Fibroblast of skin of right biceps (primary cell): ENCODE measurements at places on chromosomes 2 and 18.

- peak; percentile 6 for DNase-seq
These were observed 244.7 kb downstream of the HNMT start for GRCh38 chr2:138209009-138209408.

DNA sequence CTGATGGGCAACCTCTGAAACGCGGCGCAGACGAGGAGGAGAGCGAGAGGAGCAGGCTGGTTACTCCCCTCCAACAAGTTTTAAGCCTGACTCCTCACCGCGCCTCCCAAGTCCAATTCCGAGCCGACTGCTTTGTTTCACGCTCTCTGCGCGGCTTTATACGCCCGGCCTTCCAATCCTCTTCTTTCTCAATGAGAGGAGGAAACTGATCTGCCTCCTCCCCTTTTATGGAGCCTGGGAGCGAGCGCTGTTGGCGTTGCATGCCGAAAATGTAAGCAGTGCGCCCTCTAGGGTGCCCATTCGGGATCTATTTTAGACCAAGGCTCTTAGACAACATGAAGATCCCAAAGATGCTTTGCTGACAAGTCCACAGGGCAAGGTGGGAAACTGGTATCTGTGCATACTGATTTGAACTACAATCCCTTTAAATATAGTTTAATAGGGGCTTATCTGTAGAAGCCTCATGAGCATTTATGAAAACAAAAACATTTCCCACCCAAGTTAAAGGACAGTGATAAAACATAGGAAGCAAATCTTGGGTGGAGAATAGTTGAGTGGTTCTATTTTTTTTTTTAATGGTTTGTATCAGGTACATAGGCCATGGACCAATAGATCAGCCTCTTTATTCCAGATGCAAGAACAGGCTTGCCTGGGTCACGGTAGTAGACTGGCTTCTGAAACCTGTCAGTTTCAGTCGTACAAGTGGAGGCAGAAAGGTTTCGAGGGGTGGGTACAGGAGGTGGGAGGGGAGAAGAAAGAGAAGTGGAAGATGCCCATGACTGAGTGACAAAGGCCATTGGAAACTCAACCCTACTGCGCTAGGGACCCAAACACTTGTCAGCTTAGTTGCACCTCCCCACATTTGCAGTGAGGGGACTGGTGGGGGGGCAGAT, at the start of gene RND3:
RND3 (minus strand) TSS at position 131 of the 893 bp plus-strand sequence. CDS start 250 bp downstream, outside the sequence.
- DNase-seq, result peak; percentile 100

GRCh38 chr2:241116606-241117560, 14.8 kb upstream of the MTERF4 start:
- no peak for DNase-seq

DNA sequence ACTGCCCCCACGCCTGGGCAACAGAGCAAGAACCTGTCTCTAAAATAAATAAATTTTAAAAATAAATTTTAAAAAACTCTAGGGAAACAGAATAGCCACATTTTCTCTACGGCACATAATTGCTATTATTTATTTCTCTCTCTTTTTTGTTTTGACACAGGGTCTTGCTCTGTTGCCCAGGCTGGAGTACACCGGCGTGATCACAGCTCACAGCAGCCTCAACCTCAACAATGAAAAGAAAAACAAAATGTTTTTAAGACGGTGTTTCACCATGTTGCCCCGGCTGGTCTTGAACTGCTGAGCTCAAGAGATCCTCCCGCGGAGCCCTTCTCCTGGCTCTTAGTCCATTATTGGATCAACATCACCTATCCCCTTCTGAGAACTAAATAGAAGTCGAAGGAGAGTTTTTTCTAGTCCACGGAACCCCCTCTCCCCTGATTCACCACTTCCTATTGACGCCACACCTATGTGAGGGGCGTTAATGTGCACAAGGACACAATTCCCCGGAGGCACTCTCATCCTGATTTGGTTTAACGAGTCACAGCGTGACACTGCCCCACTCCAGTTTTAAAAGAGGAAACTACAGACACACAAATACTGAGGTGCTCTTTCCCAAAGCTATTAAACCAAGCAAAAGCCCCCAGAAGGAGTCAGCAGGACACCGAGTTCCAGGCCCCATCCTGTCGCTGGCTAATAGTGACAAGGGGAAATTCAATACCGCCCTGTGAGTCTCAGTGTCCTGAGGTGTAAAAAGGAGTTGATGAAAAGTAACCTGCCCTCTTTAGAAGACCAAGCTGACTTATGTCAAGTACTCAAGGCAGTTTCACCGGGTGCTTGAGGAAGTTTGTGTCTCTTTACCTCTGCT, 1.1 kb downstream of the NPC1 start:
- peak; percentile 53 for DNase-seq

DNA sequence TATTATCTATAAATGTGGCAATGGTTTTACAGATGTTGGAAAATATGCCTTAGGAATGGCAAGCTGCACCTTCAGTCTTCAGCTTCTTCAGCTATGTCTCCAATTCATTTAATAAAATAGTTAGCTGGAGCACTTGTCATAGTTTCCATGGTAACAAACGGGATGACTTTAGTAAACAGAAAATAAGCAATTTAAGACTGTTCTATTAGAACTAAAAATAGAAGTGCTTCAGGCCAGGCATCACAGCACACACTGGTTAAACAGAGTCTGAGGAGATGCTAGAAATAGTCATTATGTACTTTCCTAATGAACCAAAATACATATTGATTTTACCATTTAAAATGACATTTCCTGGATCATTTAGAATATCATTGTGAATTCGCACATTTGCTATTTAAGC, 195.0 kb downstream of the GCA start:
- DNase-seq, result no peak

GRCh38 chr2:230898016-230898712, 26.9 kb downstream of the GPR55 start:
- no peak for DNase-seq

GRCh38 chr2:151669585-151670081, 64.6 kb downstream of the NEB start:
- peak; percentile 3 for DNase-seq

GRCh38 chr2:60519231-60519863, 34.1 kb downstream of the BCL11A start:
- DNase-seq, result peak; percentile 78

GRCh38 chr2:44974064-44974715, 32.7 kb downstream of the SIX3 start:
- DNase-seq, result peak; percentile 31

GRCh38 chr2:113685471-113685870, 58.4 kb downstream of the RABL2A start:
- DNase-seq, result no peak

DNA sequence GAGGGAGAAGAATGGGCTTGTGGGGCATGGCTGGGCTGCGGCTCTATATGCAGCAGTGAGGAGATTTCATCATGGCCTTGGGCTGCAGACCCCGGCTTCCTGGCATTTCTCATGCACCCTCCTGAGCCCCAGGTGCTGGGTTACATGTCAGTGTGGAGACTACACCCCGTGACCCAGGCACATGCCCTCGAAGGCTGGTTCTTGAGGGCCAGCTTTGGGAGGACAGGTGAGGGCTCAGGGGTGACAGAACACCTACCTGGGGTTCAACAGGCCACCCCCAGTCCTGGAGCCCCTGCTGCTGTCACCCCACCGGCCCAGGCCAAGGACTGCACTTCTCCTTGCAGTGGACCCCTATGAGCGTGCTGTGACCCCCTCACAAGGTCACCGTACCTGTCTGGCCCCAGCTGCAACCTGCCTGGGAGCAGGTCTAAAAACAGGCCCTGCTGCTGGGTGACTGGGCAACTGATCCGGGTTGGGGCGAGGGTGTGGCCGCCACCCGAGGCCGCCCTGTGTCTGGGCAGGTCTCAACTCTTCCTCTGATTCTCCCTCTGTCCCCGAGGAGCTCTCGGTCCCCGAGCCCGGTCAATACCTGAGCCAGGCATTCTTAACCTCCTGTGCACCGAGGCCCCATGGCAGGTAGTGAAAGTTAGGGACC, 94.8 kb upstream of the OTOS start:
- no peak for DNase-seq

- no peak for DNase-seq
These were observed 167.0 kb upstream of the OTX1 start for GRCh38 chr2:62883629-62884028.

DNA sequence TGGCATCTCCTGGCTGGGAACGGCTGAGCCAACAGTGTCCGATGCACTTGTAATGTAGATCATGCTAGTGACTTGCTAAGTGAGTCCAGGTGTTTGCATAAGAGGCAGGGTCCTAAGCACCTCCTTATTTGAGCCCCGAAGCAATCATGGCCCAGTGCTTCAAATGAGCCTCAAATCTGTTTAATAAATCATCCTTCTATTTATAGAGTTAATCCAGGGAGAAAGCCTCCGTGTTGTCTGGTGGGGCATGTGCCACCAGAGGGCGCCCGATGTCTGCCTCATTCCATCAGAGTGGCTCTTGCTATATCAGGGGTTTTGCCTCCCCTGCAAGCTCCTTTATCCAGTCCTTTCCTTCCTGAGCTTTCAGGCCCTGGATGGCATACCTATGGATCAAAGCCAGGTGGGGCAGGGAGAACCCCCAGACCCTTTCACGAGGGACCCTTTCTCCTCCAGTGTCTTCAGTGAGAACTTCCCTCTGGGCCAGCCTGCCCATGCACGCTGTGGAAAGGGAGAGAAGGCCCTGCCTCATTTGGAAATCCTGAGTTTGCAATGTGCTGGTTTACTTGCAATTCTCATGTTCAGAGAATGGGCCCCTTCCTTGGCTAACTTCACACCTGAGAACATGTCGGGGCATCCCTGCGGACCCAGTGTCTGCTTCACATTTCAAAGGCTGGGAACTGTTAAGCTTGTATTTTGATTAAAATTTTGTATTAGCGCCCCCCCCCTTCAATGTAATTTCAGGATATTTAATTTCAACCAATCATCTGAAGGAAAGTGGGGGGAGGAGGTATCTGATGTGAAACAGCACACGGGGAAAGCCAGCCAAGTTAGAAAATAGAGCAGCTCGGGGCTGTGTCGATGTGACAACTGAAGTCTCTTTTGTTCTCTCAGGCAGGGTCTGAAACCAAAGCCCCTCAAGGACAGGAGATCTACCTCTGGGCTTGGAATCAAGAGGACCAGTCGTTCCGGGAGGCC, 39.7 kb downstream of the RDH14 start:
- DNase-seq, result peak; percentile 81

DNA sequence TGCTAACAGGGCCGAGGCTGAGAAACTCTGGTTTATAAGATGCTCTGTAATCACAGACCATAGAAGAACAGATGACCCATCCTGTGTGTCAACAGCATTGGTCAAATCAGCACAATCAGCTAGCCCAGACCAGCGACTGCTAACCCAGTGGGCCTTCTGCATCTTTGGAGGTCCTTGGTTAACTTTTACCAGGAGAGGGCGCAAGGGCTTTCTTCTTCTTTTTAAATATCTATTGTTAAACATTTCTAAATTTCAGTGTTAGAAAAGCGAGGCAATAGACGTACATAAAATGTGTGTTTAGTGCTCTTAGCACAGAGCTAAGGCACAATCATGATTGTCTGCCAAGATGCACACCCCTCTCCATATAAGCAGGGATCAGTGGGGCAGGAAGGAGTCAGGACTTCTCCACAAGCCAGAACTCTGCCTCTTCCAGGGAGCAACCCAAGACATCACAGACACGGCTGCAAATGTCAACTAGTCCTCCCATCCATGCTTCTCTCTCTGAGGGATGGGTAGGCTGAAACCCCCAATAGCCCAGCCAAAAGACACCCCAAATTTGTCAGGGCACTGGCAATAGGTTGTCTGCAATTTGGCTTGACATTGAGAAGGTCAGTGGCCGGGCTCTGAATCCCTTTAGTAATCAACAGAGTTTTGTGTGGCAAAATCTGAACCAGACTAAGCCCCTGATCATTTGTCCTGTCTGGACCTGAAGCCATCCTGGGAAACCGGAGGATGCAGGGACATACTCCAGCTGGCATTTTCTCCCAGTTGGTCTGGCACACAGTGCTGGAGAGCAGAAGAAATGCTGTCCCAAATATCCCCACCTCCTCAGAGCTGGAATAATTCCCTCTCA, 188.2 kb downstream of the BCL2 start:
- peak; percentile 55 for DNase-seq

GRCh38 chr2:180655842-180656454, 324.5 kb upstream of the UBE2E3 start:
- no peak for DNase-seq

DNA sequence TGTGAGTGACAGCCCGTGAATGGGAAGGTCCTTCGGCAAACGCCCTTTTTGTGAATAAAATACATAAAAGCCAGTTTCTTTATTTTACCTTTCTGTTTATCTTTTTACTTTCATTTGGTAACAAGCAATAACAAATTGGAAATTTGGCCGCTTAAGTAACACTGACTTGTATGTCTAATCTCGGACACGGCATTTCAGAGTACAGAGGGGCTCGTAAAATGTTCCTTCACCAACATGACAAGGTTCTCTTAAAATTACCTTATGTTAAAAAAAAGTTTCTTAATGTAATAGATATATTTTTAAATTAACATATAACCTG, 558 bp upstream of the NEMP2 start:
- no peak for DNase-seq

DNA sequence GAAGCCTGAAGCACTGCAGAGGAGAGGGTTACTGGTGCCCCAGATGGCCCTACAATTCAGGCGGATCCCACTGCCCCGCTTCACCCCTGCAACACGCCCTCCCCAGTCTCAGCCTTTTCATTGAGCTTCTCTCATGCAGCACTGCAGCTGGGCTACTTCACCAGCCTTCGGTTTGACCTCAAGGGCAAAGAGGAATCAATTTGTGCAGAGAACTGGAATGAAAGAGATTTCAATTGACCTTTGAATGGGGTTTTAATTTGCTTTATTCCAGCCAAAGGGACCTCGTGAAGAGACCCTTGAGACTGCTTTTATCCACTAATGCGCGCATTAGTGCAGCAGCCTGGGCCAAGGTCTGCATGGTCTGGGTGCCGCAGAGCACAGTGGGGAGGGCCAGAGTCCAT, 8.8 kb upstream of the POMC start:
- no peak for DNase-seq

GRCh38 chr2:172196768-172197431, 94.2 kb upstream of the DLX2 start:
- DNase-seq, result peak; percentile 49

DNA sequence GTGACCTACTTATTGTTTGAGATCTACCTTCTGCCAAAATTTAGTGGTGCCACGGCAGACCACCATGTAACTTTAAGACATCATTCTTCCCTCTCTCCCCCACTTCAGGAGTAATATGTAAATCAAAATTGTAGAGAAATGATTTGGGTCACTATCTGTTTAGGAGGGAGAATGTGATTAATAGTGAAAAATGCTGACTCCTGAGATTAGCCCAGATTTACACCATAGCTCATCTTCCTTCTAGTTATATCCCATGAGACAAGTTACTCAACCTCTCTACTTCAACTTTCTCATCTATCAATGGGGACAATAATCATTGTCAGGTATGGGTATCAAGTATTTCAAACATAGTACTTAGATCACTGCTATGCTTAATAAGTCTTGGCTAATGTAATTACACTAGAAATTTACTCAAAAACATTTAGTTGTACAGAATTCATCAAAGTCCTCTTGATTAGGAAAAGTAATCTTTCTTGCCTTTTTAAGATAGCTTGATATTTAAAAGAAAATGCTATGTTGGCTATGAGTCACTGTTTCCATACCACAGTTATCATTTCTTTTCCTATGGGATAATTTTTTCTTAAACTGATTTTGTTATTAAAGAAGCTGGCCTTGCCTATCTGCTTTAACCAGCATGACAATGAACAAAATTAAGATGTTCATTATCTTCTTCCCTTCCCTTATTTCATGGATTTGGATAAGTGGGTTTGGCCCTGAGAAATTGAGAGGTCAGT, 1038.9 kb upstream of the ZEB2 start:
- DNase-seq, result peak; percentile 19

GRCh38 chr2:133885847-133886246, 317.6 kb upstream of the NCKAP5 start:
- DNase-seq, result no peak
